ENCODE measurements at places on chromosomes 16 and 17.

DNA sequence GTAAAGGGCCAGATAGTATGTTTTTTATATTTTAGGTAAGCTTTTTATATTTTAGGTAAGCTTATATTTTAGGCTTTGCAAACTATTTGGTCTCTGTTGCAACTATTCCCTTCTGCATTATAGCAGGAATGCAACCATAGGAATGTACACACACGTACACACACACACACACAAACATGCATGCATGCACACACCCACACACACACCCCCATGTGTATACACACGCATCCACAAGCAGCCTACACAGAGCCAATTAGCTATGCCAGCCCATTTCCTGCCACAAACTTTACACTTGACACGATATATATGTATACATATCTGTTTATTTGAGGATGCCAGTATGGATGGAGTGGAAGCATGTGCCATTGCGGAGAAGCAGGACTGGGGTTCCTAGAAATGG, 7.5 kb upstream of the TRPV3 start:
- DNase-seq = no peak

DNA sequence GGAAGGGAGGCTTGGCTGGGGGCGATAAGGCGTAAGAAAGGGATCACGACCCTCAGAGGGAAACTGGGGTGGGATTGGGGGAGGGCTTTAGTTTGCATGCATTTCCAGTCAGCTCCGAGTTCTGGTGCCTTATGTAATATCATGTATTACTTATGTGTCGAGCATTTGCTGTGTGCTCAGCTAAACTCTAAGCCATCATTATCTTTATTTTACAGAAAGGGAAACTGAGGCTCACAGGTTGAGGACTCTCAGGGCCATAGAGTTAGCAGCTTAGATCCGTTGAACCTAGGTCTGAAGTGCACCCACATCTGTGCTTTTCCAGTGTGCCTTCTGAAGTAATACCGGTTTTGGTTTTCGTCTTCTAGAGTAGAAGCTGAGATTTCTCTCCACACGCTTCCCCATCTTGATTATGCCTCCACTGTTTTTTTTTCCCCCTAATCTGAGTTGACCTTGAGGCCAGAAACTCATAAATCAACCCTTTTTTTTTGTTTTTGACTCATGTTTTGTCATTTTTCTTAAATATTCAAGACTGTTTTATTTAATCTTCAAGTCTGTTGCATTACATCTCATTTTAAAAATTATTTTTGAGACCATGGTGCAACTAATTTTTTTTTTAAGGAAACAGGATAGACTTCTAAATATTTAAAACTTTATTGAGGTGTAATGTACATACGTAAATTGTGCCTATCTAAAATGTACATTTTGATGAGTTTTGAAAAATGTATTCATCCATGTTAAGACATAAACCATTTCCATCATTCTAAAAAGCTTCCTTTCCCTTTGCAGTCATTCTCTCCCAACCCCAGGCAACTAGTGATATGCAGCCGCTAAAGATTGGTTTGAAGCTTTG, 741 bp downstream of the CYB5B start:
- DNase-seq = no peak

GRCh38 chr17:77327181-77327565, 186.4 kb downstream of the SEC14L1 start:
- DNase-seq = no peak

DNA sequence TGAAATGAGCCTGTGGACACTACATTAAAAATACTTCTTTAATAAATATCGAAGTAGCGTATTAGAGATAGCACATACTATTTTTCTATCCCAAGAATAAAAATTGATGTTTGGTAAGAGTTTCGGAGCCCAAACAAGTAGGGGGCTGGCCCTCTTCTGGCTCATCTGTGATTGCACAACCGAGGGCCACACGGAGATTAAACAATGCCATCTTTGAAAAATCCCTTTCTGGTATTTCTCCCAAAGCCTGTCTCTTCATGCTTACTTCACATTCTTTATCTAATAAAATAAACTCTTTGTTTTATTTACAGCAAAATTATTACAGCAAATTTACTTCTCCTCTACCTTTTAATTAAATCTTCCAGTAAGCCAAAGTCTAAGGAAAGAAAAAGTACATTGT, 9.6 kb upstream of the MYH11 start:
- DNase-seq = no peak

DNA sequence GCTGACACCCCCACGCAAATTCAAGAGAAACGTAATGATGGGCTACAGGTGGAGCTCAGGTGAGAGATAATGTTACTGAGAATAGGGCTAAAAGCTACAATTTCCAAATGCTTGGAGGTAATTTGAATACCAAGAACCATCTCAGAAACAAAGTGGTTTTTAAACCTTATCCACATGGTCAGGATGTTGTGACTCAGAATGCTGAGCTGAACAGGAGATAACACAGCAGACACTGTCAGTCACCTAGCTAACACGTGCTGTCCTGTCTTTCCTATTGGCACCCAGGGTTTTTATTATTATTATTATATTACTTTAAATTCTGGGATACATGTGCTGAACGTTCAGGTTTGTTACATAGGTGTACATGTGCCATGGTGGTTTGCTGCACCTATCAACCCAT, 233.0 kb upstream of the MAF start:
- DNase-seq = no peak

DNA sequence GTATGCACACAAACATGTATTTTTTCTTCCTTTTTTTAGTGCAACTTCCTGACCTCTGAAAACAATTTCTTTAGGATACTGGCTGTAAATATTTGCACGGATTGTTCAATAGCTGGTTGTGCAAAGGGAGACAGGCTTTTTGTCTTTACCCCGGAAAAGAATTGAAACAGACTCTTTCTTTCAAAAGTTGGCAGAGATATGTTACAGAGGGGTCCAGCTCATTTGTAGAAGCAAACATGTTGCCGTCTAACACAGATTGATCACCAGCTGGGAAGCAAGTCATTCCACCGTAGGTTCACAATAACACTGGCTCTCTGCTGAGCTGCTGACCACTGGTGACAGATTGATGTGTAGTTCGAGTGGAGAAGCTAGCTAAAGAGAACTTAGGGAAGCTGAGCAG, 130.9 kb downstream of the STX8 start:
- no peak for DNase-seq

DNA sequence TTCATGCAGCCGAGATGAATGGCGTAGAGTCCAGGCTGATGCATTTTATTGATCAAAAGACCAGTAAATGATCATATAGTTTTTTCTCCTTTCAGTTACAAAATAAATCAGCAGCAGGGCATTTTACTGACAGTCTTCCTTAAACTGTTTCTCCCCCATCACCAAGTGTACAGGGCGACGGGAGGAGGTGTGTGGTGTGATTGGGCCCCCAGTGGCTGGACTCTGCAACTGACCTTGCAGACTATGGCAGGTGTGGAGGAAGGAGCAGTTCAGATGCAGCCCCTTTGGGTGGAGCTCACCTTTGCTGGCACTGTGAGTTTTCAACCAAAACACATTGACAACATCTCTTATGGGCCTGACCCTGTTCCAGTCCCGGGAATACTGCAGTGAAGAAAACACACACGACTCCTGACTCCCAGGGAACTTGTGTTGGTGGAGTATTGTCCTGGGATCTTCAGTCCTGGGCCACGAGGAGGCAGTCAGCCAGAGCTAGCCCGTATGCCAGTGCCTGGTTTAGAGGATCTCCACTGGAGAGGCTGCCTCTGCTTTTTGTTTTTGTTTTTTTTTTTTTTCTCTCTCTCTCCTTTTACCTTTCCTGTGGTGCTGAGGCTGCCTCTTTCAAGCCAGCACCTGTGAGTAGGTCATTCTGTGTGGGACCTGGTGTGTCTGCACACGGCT, 29.8 kb downstream of the KIAA0513 start:
- no peak for DNase-seq

DNA sequence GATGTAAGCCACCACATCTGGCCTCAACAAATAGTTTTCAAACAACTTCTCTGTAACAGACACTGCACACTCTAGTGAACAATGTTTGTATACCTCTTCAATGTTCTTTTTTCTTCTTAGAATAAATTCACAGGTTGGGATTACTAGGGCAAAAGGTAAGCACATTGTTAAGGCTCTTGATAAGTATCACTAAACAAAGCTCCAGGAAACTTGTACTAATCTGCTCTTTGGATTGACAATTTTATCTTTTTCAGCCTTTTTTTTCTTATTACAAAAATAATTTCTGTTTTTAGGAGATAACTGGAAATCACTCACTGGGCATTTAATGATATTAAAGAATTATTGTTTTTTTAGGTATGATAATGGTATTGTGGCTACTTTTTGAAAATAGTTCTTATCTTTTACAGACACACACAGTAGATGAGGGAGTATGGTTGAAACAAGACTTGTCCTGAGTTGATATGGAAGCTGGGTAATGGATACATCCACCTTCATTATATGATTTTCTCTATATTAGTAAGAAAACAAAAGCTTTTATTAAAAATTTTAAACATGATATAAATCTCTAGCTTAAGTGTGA, 7.7 kb upstream of the MPRIP start:
- DNase-seq = no peak

DNA sequence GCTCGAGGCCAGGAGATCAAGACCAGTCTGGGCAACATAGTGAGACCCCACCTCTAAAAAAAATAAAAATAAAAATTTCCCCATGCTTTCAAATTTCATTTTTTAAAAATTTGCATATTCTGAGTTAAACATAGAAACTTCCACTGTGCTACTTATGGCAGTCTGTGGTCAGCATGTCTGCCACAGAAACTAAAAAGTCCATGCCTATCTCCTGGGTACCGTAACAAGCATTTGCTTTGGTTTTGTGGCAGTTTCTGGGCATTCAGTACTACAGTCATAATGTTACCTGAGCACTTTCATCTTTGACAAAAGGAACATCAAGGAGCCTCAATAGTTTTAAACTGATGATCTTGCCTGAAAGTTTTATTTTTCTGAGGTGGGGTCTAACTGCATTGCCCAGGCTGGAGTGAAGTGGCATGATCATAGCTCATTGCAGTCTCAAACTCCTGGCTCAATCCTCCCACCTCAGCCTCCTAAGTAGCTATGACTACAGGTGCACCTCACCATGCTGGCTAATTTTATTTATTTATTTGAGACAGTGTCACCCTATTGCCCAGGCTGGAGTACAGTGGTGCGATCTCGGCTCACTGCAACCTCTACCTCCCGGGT, 13.2 kb upstream of the ITGA2B start:
- no peak for DNase-seq

DNA sequence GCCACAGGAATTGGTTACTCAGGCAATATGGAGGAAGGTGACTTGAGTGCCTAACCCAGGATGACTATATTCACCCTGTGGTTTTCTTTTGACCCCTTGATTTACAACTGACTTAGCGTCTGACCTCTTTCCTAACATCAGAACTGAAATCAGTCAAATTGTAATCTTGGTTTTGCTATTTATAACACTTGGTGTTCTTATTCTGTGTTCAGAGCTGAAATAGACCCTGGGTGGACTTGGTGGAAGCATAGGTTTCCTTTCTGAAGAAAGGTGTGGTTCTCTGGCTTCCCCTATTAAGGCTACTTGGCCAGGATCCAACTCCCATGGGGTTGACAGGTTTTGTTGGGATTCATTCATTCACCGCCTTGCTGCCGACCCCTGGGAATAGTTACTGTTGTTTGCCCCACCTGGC, 80.8 kb downstream of the CLEC16A start:
- DNase-seq = no peak

DNA sequence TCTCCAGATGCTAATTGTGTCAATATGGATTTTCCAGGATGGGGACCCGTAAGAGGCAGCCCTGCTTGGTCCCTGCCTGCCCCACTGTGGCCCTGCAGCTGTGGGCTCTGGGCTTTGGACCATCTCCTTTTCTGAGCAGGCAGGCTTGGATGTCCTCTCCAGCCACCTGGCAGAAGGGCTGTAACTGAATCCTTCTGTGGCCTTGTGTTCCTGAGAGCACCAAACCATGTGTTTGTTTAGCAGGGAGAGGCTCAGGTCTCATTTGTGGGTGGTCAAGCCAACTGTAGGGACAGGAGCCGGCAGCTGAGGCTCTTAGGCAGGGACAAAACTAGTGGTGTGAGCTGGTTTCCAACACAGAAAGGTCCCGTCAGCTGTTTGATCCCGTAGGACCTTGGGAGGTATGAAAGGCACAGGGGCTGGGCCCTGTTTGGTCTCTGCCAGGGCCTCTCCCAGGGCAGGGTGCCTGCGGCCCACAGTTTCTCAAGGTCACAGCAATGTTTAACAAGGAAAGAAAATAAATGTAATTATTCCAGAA, 18.5 kb downstream of the SEC14L5 start:
- no peak for DNase-seq

GRCh38 chr17:28901866-28902818, 737 bp downstream of the DHRS13 start:
- no peak for DNase-seq

DNA sequence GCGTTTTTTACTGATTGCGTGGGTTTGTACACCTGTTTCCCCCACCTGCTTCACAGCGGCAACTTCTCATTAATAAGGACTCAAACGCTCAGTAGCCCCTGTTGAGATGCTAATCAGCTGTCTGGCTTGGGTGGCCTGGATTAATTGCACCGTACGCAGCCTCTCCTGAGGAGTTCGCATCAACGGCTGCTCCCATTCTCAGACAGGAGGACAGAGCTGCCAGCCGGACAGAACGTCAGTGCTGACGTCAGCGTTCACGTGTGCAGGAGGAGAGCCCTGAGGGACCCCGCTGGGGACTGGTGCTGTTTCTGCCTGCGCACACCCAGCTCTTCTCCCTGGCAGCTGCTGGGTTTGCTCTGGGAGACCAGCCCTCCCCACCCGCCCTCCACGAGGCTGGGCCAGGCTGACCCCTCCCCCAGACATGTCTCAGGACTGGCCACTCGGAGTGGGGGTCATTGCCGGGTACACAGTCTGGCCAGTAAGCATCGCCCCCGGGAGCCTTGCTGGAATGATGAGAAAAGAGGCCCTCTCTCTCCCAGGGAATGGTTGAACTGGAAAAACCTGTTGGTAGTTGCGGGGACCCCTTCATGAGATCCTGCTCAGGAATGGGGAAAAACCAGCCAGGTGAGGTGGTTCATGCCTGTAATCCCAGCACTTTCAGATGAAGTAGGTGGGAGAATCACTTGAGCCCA, 5.7 kb upstream of the BANP start:
- DNase-seq = no peak

- DNase-seq = no peak
Measured at GRCh38 chr16:5077304-5077703, 5.7 kb downstream of the ALG1 start.

DNA sequence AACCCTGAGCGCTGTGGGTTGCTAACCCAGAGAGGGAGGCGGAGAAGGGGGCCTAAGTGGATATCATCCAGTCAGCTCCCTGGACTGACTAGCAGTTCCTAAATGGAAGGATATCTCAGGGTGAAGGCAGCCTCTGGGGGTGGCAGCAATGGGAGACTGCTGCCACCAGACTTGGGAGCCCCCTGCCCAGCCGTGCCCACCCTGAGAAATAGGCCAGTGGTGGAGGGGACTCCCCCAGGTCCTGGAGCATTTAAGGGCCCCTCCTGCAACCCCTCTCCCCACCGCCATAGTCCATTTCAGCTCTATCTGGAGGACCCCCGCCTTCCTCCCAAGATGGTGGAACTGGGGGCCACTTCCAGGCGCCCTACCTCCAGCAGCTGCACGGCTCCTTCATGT, 8.4 kb downstream of the TSPOAP1 start:
- DNase-seq = peak; percentile 16

DNA sequence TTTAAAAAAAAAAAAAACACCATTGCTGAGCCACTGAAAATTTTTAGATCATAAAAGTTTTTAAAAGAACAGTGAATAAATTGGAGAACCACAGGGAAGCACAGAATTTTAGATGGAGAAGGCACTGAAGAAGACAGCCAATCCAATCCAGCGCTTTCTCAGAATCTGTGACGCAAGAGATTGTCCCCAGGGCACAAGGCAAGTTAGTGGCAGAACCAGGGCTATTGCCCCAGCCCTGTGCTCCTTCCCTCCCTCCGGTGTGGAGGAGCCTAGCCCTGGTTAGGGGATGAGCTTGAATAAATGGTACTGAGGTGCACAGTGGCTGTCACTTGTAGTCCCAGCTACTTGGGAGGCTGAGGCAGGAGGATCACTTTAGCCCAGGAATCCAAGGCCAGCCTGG, 108.3 kb downstream of the ZNF423 start:
- DNase-seq = no peak
